ENCODE measurements at places on chromosomes 6 and 20.

- no peak for DNase-seq
Measured at GRCh38 chr6:75091467-75092190, 114.2 kb downstream of the COL12A1 start.

DNA sequence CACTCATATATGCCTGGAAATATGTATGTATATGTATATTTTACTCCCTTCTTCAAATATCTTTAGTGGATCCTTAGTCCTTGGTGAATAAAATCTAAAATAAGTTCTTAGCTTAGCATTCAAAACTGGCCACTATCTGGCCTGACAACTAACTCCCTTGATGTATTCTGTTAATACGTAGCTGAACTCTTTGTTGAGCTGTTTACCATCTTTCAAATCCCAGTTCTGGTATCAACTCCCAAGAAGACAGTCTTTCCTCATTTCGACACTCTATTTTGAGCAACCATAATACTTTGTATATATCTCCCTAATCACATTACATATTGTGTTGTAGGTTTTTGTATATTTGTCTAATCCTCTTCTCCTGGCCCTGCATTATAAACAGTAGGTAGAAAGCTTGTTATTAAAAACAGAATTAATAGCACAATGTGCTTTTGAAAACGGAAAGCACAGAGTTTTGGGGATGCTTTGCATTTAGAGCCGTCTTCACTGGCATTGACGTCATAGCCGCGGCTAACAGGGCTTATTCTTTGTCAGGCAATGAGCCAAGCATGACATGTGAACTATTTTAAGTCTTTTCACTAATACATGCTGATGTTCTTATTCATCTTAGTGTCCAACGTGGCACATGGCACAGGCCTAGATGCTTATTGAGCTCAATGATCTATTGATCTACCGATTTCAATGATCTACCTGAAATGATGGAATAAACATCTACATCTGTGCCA is 47.2 kb upstream of the CCN2 start:
- DNase-seq = no peak

DNA sequence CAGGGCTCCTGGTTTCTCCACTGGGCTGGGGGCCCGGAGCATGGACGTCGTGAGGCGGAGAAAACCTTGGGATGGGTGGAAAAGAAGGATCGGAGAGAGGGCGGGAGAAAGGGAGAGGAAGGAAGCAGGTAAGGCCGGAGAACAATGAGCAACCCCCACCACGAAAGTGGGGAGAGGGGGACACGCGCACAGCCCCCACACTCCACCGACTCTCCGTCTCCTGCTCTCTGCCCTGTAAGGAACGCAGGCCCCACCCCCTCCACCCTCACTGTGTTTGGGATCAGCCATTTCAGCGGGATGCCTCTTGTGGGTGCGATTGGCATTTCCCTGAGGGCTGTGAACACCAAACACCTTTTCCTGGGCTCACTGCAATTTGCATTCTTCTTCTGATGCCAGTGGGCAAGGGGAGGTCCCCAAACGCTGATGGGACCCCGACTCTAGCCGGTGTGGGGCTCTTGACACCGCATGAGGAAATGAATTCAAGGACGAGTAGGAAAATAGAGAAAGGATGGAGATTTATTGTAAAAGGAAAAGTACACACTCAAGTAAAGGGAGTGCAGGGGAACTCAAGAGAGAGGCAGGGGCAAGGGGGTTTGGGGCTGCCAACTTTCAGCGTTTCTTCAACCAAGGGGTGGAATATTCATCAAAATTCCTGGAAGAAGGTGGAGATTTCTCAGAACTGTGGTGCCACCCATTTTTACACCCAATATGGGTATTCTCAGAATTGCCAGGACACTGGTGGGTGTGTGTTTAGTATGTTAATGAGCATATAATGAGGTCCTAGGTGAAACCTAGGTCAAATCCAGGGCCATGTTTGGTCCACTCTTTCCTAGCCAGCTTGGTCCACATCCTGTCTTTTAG is 13.1 kb upstream of the RAET1L start:
- no peak for DNase-seq

DNA sequence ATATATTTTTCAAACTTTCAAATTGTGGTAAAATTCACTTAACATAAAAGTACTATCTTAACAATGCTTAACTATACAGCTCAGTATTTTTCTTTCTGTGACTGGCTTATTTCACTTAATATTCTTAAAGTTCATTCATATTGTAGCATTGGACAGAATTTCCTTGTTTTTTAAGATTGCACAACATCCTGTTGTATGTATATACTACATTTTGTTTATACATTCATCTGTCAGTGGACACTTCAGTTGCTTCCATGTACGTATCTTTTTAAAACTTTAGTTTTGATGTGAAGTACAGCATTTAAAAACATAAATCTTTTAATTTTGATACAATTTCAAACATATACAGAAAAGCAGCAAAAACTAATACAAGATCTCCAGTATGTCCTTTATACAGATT is 220.7 kb downstream of the ZFAND3 start:
- no peak for DNase-seq

DNA sequence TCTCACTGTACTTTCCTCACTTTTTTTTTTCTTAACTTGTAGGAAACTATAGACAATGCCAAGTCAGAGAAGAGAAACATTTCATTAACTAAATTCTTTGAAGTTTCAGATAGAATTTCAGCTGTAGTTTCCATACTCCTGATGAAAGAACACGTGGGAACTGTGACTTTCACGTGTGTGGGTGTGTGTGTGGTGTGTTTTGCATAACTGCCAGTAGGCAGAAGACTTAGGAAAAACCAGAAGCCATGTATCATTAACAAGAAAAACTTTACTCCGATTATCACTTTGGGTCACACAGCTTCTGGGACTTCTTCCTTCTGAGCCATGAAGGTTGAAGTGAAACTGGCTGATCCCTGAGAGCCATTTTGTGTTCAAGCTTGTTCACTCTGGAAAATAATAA is 483.3 kb downstream of the TFAP2B start:
- DNase-seq = no peak

GRCh38 chr20:32201977-32202363 is 5.6 kb downstream of the PLAGL2 start:
- no peak for DNase-seq

GRCh38 chr6:124033501-124033900 is 229.8 kb downstream of the NKAIN2 start:
- no peak for DNase-seq

DNA sequence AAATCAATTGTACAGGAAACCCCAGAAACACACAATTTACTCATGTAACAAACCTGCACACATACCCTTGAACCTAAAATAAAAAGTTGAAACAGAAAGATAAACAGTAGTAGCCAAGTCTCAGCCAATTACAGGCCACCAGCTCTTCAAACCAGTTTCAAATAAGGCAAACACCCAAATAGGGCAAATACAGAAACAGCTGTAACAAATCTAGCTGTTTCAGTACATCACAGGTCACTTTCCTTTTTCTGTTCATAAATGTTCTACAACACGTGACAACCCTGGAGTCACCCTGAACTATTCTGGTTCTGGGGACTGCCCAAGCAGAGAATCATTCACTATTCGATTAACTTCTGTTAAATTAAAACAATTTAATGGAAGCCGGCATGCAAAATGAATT is 329.0 kb downstream of the GJA1 start:
- no peak for DNase-seq

DNA sequence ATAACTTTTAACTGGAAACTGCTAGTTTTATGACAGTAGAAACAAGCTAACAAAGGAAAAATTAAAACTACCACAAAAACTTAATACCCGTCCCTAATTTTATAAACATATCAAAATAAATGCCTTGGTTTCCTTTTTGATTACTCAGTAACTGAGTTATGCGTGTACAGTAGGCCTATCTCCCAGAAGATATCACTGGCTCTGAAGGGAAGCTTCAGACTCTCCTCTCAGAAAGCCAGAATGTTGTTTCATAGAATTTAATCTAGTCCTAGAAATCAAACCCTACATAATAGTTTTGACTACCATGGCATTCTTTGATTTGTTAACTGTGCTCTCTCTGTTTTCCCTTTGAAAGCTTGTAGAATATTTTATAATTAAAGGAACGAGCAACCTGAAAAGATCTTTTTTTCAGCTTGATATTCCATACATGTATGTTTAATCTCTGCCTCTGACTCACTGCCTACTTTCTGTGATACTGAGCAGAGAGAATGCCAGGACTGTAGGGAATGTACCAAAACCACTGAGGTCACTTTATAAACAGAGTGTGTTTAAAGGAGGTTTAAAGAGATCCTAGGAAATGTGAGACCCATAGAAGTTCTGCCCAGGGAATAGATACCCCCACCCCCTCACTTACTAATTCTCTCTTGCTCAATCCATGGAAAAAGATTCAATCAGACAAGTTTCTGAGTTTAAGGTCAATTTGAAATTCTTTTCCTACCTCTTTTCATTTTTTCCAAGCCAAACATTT is 311.5 kb downstream of the HDGFL1 start:
- no peak for DNase-seq

- DNase-seq = no peak
Measured at GRCh38 chr6:105401247-105402089, 1.4 kb downstream of the PREP start.

GRCh38 chr20:36454698-36455427 is 86.5 kb upstream of the MYL9 start:
- DNase-seq = no peak

- no peak for DNase-seq
Measured at GRCh38 chr20:54188132-54188849, 14.5 kb upstream of the CYP24A1 start.

DNA sequence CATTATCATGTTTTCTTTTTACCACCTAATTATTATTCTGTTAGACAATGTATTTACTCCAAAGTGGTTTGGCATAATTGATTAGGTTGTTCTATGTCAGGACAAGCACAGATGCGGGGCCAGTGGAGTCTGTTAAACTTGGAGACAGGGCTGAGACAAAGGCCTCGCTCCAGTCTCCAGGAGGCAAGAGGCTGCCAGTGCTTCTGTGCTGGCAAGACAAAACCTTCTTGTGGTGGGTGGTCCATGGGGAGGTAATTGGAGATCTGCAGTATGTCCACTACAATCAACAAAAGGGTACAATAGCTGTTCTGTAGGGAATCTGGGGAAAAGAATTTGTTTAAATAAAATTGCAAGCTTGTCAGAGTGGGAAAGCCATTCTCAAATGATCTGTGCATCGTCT is 677.2 kb upstream of the SLC35B3 start:
- no peak for DNase-seq

GRCh38 chr20:1209447-1210387 is 6.5 kb downstream of the C20orf202 start:
- no peak for DNase-seq

DNA sequence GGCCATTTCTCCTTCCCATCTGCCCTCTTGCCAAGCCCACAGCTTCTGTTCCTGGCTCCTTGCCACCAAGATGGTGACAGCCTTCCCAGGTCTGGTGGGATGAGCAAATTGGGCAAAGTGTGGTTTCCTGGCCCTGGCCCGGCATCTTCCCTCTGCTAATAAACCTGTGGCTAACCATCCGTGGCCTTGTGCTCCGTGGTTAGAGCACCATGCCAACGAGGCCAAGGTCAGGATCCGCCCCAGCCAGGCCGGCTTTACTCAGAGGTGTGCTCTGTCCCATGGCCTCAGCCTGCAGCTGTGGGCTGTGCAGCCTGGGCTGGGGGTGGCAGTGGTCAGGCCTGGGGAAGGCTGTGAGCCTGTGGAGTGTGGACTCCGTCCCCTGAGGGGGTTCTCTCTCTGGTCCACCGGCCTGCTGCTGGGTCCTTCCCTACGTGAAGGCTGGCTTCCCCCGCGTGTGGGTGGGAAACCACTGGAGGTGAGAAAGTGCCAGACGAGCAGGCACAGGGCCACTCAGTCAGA is 117.4 kb downstream of the VEGFA start:
- DNase-seq = no peak

- no peak for DNase-seq
Measured at GRCh38 chr6:20632696-20633095, 98.4 kb downstream of the CDKAL1 start.

DNA sequence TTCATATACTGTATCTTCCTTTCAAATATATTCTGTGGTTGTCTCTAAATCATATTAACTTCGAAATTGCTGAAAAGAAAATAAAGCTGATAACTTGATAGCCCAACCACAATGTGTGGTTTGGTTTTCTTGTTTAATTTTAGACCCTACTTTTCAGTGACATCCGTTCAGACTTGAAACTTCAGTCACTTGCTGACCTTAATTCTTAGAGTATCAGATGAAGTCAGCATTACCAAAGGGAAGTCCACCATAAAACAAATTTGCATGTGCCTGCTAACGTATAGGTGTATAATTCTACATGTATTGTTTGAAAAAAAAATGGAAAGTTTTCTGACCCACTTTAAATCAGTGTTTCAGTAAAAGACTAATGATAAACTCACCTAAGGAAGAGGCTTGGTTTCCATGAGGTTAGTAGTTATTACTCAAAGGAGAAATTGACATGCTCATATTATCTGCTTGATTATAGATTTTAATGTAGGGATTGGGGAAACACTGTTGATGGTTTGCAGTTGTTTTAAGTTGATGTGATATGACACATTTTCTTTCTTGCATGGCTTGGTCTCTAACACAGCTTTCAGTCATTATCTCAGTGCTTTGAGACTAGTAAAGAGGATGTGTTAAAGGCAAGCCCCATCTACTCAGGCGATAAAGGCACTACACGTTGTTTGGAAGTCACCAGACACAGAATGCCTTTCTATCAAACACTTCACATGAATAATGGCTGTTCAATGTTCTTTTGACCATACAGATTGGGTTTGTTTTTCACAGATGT is 5.2 kb upstream of the IL17A start:
- DNase-seq = no peak

DNA sequence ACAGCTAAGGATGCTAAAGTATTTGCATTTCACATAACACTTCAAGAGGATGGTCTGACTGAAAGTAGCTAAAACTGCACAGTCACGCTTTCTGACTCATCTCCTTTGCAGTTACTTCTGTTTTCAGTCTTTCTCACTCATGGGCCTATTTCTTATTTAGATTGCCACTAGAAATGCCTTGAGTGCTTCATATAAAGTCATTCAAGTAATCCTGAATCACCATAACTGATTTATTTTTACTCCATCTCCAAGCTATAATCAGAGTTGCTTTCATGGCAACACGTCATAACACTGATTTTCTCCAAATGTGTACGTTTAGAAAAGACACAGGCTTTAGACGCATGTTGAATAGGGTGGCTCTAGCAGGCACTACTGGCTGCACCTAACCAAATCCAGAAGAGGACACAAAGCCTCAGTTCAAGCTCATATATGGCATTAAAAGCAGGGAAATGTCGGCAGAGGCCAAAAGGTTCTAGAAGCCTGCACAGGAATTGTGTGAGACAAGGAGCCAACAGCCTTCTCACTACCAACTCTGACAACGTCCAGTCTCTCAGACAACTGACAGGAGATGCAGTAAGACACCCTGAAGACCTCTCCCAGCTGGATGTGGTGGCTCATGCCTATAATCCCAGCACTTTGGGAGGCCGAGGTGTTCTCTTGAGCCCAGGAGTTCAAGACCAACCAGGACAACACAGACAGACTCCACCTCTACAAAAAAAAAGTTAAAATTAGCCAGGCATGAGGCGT is 64.1 kb upstream of the BEND6 start:
- DNase-seq = no peak

DNA sequence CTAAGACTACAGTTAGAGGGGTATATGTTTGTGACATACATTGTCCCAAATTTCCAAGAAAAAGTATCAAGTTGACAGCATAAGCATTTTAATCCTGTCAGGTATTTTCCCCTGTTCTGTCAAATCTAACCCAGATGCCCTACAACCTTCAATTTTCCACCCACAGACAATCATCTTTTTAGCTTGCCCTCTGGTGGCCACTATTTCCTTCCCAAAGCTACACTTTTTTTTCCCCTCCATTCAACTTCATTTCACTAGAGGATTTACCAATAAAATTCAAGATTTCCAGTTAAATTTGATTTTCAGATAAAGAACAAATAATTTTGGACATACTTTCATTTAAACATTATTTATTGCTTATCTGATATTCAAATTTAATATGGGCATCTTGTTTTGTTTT is 286.6 kb downstream of the TENT5A start:
- DNase-seq = no peak

- no peak for DNase-seq
Measured at GRCh38 chr6:37922563-37922962, 103.0 kb downstream of the ZFAND3 start.
